ENCODE measurements at places on chromosomes 16 and 17.

DNA sequence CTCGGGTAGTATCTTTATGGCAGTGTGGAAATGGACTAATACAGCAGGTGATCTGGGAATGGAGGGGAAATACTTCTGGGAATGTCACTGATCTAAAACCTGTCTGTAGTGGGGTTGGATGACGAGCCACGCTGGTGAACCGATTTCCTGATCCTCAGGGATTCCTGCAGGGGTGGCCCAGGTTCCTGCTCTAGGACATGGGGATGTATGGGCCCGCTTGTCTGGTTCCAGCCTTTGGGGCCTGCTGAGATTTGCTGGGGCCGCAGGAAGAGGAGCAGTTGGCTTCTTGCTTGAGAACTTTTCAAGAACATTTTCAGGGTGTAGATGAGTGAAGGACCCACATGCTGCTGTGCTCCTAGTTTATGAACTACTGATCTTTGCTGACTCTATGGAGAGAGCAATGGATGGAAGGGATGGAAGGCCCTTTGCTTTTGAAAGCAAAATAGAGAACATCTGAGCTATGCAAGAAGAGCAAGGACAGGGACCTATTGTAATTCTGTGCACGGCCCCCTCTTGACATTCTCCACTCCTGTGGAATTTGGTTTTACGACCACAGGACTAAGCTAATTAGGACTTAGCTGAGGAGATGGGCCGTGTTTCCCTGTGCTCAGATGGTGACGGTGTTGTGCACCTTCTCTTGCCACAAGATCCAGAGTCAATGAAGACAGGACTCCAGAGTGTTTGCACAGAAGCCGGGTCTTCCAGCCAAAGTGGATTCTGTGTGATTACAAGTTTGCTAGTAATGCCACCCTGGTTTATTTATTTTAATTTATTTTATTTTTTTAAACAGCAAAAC lies 90.5 kb downstream of the SEC14L1 start:
- no peak for DNase-seq

DNA sequence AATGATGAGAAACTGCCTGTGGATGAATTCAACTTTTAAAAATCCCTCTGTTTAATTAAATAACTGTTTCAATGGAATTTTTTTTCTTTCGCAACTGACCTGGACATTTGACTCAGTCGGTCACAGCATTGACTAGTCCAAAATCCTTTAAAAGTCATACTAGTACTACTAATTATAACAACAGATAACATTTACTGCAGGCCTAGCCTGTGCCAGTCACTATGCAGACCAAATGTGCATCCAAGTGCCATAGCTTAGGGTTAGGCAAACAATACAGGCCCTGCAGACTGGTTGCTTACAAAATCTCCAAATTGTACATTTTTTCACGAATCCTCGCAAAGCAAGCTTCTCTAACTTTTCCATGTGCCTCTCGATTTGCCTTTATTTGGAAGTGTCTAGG lies 56.6 kb downstream of the MYOCD start:
- DNase-seq = no peak

DNA sequence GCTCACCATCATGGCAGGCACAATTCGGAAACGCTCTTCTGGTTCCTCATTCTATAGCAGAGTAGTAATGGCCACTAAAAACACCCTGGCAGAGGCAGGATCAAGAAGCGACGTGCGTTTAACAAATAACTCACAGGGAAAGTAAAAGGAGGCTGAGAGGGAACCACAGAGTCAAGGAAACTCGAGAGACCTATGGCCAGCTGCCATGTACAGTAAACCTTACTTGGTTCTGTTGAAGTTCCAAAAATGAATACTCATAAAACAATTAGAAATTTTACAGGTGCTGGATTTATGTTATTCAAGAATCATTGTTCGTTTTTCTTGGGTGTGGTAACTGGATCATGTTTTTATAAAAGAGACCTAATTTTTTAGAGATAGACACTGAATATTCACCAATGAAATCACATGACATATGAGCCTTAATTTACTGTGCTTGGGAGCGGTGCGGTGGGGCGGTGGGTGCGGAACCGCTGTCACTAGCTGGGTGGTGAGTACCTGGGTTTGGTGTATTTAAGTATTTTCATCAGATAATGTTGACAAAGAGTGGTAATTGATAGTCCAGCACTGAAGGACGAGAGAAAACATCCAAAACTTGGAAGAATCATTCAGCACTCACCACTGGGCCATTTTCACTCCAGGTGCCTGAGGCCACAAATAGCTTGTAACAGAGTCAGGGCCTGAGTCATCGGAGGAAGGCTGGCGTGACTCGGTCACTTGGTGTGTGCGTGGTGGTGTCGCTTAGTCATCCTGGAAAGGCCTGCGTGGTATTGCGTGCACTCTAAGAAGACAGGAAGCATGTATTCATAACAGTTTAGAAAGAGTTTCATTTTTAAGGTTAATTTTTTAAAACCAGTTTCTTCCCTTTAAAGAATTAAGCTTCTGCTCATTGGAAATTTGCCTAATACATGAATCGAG lies 135.4 kb upstream of the CHMP6 start:
- DNase-seq = no peak

DNA sequence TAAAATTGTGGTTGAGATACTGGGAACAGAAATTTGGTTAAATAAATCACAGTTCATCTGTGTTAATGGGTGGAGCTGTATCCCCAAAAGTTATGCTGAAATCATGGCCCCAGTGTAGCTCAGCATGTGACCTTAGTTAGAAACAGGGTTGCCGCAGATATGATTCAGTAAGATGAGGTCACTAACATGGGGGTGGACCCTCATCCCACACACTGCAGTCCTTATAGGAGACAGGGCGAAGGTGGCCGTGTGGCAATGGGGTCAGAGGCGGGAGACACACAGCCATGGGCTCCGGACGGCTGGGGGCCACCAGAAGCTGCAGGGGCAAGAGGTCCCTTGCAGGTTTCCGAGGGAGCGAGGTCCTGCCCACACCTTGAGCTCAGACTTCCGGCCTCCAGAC lies 10.7 kb downstream of the GALNS start:
- DNase-seq = no peak

- no peak for DNase-seq
Measured at GRCh38 chr17:56926704-56927103, 12.9 kb upstream of the TRIM25 start.

GRCh38 chr16:10981697-10982216 lies 37.4 kb downstream of the CLEC16A start:
- DNase-seq = no peak

DNA sequence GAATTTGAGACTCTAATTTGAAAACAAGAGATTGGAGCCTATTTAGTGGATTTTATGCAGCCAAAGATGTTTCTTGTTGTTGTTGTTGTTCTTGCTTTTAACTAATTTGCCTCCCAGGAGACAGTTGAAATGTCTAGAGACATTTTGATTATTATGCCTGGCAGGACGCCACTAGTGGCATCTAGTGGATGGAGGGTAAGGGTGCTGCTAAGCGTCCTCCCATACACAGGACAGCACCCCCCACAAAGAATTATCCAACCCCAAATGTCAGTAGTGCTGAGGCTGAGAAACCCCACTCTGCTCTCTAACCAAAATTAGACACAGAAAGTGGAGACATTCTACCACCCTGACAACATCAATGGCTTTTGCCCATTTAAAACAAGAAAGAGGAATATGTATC lies 15.4 kb upstream of the HSBP1 start:
- no peak for DNase-seq

All from CMK (cell line).